ENCODE measurements at places on chromosomes 13 and 19. TPM values are rescaled to one million over a fixed set of nuclear protein-coding genes. Genes with fewer than 3 reads are reported as not detected.

GRCh38 chr13:112767506-112768471 is 78.0 kb downstream of the ATP11A start:
- DNase-seq = peak; percentile 54

DNA sequence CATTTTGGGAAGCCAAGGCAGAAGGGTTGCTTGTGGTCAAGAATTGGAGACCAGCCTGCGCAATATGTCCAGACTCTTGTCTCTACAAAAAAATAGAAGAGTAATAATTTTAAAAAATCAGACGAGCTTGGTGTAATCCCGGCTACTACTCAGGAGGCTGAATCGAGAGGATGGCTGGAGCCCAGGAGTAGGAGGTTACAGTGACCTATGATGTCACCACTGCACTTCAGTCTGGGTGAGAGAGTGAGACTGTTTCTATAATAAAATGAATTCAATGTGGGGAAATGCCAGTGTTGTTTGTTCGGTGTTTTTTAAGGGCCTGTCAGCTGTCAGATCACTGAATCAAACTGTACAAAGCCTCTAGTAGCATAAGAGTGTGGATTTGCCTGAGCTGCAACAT is 1.2 kb upstream of the FBXL3 start:
- DNase-seq = no peak

DNA sequence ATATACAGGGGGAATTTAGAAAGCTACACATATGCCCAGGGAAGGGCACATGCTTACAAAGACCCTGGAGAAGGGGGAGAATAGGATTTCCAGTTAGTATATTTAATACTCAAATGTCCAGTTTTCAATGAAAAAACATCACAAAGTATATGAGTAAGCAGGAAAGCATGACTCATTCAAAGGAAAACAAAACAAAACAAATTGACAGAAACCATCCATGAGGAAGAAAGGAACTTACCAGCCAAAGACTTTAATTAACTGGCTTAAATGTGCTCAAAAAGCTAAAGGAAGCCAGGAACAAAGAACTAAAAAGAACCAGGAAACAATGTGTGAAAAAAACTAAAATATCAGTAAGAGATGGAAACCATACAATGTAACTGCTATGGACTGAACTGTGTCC is 716.2 kb upstream of the ARGLU1 start:
- DNase-seq = no peak

Gene CNFN
- 4.1 TPM for total RNA-seq

Gene CASP14
- total RNA-seq = not detected

Data from B cell (primary cell).